ENCODE measurements at places on chromosomes 16 and 17.

GRCh38 chr17:54982399-54982798 lies 13.8 kb downstream of the STXBP4 start:
- DNase-seq, result no peak

GRCh38 chr16:675884-676564 lies 553 bp downstream of the RHBDL1 start:
- no peak for DNase-seq

GRCh38 chr16:30490210-30490609 lies 17.7 kb downstream of the ITGAL start:
- no peak for DNase-seq

DNA sequence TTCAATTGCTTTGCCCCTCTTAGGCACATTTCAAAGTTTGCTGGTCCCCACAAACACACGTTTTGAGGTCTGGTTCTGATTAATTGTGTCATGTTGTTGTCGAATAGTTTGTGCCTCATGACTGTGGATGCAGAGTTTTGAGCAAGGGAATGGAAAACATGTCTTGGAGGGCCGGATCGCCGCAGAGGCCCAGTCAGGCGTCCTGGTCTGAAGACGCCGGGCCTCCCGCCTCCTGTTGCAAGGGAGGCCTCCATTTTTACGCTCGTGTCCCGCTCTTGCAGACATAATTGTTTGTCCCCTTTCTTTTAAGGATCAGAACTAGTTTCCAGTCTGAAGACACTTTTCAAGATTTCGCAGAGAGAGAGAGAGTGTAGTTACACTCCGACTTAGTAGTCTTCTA lies 3.2 kb downstream of the NTN1 start:
- no peak for DNase-seq

DNA sequence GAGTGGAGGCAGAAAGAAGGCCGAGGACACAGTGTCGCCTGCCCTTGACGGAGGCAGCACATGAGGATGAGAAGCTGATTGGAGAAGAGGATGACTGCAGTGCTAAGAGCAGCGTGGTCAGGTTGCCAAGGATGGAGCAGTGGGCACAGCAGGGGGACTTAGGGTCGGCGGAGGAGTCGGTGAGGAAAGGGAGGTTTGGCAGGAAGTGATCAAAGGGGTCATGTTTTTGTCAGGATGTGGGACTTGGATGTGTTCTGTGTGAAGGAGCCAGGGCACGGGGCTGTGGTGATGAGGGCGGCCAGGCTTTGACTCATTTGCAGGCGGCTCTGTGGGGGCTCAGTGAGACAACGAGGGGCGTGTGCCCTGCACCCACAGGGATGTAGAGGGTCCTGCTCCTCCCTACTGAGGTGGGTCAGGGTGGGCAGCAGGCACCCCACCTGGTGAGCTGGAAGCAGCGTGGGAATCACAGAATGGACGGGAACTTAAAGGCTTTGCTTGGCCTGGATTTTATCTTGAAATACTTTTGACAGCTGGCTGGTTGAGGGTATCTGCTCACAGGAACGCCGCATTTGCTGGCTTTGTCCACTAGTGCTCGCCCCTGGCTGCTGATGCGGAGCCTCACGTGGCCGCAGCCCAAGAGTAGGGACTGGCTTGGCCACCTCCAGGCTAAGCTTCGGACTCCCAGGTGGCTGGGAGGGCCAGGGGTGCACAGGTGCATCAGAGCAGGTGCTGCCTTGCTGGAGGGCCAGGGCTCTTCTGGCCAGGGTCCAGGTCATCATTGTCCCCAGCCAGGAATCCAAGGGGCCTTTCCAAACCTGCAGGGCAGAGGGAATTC lies 6.0 kb downstream of the MPG start:
- no peak for DNase-seq

DNA sequence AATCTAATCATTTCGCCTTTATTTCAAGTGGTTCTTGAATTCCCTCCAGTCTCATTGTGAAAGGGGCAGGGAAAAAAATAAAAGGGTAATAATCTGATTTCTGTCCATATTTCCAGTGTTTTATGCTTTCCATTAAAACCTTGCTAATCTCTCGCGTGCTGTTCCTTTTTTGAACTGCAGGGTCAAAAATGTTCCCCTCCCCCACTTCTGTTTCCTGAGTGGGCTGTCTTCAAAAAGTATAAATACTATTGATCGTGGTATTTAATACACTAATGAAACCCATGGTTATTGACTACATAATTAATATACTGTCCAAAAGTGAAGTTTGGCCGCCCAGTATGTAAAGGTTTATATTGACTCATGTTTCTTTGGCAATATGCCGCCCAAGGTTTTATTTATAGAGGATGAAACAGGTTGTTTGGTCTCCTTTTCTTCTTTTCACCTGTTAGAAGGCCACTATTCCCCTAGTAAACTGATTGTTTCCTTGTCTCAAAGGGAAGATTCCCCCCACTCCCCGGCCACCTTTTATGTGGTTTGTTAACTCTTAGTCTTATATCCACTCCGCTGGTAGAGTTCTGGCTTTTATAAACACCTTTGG lies 69.7 kb downstream of the RPA1 start:
- DNase-seq, result no peak

- no peak for DNase-seq
Observed at GRCh38 chr17:67594115-67594880, 123.4 kb upstream of the NOL11 start.

DNA sequence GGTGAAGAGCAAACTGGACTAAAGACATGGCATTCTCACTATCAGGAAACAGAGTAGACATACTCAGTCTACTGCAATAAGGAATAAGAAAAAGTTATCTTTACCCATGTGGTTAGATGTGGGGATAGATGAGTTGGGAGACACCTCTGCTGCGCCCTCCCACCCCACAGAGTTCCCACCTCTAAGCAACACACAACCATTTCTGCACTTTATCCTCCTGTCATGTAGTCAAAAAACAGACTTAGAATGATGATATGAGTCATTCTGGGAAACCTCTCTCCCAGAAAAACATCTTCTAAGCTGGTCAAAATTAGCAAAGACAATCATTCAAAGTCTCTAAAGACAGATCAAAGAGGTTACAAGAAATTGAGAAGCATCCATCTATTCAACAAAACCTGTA lies 94.9 kb downstream of the CACNG1 start:
- no peak for DNase-seq

- no peak for DNase-seq
Observed at GRCh38 chr16:87535457-87535854, 42.6 kb upstream of the ZCCHC14 start.

DNA sequence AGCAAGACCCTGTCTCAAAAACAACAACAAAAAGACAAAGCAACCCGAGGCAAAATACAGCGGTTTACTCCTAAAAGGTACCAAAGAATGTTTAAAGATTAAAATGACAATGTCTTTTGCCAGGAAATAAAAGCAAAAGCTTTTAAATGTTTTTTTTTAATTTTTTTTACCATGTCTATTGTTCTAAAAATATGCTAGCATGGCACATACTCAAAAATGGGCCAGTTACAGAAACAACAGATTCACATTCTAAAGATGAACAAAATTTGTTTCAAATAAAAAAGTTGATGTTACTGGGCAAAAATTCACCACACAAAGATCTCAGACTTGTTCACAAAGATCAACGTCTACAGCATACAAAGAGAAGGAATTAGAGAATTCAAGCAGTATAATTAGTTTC lies 41.1 kb downstream of the CACNG1 start:
- no peak for DNase-seq

GRCh38 chr16:48433116-48433849 lies 48.1 kb upstream of the SIAH1 start:
- DNase-seq, result no peak

DNA sequence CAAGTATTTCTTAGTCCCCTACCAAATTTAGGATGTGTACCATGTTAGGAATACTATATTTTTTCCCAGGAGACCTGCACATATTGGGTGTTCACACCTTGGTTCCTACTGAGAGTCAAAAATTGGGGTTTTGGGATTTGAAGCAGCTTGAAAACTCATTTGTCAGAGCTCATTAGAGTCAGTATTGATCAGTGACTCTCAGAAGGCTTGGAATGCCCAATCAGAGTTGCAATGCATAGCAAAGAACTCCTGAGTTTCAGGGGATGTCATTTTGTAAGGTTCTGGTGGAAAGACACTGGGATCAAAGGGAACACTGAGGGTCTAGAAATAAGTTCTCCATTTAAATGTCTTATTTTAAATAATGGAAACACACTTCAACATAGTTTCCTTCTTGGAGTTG lies 5.1 kb downstream of the HLF start:
- no peak for DNase-seq

- no peak for DNase-seq
Observed at GRCh38 chr17:28975646-28976045, 24.3 kb upstream of the PHF12 start.

GRCh38 chr17:64938290-64938689 lies 19.0 kb upstream of the LRRC37A3 start:
- no peak for DNase-seq

DNA sequence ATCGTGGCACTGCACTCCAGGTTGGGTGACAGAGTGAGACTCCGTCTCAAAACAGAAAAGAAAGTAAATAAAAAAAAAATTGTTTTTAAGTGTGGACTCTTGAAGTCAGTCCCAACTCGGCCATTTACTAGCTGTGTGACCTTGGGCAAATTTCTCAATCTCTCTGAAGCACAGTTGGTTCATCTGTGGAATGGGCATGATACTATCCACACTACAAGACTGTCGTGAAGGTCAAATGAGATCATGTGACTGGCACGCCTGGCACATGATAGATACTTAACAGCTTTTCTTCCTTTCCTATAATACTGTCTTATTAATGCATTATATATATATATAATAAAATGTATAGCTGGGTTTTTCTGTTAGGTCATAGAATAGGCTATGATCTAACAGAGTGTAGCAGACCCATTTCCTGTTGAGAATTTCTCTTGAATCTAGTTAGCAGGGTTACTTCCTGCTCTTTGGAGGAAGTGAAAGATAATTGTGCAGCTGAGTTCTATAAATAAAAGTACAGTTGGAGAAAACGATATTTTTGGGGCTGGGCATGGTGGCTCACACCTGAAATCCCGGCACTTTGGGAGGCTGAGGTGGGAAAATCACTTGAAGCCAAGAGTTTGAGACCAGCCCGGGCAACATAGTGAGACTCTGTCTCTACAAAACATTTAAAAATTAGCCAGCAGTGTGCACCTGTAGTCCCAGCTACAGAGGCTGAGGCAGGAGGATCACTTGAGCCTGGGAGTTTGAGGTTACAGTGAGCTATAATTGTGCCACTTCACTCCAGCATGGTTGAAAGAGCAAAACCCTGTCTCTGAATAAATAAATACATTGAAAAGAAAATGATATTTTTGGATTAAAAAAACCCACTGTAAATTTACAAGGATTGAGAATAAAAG lies 7.3 kb downstream of the MILR1 start:
- DNase-seq, result peak; percentile 23

DNA sequence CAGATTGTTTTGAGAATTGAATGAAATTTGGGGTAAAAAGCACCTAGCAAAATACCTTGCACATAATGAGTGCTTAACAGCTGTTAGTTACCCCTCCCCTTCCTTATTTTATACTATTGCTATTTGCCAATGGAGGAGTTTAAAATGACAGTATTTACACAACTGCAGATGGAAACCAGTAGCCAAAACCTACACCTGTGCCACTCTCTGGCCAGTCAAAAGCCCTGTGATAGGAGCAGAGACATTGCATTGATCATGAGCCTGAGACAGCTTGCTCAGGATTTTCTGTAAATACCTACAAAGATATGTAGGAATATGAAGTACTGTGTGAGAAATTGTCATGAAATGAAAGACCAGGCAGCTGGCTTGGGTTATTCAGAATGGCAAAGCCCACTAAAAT lies 115.3 kb upstream of the HLF start:
- no peak for DNase-seq

DNA sequence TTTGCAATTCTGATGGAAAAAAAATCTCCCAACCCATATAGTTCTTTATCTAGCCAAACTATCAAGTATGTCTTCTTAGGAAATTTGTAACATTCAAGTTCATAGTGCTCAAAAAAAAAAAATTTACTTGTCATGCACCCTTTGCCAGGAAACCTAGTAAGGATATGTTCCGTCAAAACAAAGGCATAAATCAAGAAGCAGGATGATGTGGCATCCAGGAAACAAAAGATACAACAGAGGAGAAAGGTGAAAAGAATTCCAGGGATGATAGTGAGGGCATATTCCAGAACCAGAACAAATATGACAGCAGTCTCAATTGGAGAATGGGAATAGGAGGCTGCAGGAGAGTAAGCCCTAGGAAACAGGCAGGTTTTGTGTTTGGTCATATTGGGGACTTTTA lies 104.6 kb downstream of the SPAG9 start:
- no peak for DNase-seq

- DNase-seq, result no peak
Observed at GRCh38 chr17:81273698-81274470, 21.2 kb downstream of the SLC38A10 start.

DNA sequence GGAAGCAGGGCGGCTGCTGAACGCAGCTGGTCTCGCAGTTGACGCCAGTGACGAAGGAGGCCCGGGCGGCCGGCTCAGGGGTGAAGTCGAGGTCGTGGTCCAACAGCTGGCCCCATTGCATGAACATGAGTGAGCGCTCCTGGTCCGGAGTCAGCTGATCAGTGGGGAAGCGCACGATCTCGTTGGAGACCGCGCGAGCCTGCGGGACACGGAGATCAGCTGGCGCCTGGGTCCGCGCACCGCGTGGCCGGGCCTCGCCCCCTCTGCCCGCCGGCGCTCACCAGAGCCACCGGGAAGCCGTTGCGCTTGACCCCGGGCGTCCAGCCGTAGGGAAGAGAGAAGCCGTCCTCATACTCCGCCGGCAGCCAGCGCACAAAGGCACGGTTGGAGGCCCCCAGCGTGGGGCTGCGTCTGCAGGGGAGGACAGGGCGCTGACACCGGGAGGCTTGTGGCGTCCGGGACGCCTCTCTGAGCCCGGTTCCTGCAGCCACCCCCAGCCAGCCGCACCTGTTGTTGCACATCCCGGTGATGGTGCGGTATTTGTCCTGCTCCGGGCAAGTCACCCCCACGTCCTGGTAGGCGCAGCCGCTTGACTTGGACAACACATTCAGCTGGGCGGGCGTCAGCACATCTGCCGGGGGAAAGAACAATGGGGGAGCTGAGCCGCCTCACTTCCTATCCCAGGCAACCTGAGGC lies 1.6 kb downstream of the MPO start:
- DNase-seq, result no peak

- DNase-seq, result no peak
Observed at GRCh38 chr16:70664325-70665112, 18.2 kb downstream of the IL34 start.

- no peak for DNase-seq
Observed at GRCh38 chr16:56637814-56638750, at the start of gene MT1A. MT1A (plus strand) TSS chr16:56638666; CDS start chr16:56638739, 73 bp downstream.

DNA sequence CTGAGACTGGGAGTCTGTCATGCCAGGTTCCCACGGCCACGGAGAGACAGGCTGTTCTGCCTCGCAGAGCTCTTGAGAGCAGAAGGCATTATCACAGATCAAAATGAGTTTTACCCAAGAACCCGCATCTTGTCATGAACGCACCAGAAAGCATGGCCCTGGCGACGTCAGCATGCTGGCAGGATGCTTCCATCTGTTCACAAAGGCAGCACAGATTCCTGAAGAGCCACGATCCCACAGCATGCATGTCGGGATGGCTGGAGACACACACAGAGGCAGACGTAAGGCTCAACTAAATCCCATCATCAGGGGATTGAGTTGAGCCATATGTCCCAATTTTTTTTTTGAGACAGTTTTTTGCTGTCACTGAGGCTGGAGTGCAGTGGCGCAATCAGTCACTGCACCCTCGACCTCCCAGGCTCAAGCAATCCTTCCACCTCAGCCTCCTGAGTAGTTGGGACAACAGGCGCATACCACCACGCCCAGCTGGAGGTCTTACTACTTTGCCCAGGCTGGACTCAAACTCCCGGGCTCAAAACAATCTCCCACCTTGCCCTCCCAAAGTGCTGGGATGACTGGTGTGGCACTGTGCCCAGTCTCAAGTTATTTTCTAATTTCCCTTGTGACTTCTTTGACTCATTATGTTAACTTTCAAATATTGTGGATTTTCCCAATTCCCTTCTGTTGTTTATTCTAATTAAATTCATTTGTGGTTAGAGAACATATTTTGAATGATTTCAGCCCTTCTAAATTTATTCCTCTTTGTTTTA lies 11.1 kb downstream of the FANCA start:
- no peak for DNase-seq
